ENCODE measurements at places on chromosomes 12 and 14. TPM values are rescaled to one million over a fixed set of nuclear protein-coding genes. Genes with fewer than 3 reads are reported as not detected.

Gene RHNO1
- 28.6 TPM for total RNA-seq

GRCh38 chr12:98727196-98727595 lies 82.1 kb downstream of the APAF1 start:
- DNase-seq, result no peak

GRCh38 chr14:100972118-100972897 lies 68.8 kb upstream of the RTL1 start:
- DNase-seq, result peak; percentile 19

Gene MGP
- total RNA-seq, result 16.8 TPM

GRCh38 chr12:115897729-115898128 lies 379.8 kb downstream of the MED13L start:
- no peak for DNase-seq

DNA sequence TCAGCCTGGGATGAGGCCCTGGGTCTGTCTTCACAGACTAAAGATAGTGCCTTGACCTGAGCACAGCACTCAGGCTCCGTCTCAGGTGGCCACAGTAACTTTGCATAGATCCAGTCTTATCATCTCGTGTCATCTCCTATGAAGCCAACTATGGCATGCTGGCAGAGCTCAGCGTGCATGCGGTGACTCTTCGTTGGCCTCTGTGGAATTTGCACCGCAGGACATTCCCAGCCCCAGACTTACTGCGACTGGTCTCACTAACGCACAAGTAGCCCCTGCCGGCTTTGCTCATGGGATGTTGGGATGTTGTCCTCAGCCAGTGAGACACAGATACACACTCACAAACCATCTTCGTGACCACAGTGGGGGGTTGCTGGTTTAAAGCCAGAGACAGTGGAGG lies 199.6 kb downstream of the CHST11 start:
- no peak for DNase-seq

GRCh38 chr14:99589651-99590530 lies 14.1 kb downstream of the CCDC85C start:
- peak; percentile 53 for DNase-seq

DNA sequence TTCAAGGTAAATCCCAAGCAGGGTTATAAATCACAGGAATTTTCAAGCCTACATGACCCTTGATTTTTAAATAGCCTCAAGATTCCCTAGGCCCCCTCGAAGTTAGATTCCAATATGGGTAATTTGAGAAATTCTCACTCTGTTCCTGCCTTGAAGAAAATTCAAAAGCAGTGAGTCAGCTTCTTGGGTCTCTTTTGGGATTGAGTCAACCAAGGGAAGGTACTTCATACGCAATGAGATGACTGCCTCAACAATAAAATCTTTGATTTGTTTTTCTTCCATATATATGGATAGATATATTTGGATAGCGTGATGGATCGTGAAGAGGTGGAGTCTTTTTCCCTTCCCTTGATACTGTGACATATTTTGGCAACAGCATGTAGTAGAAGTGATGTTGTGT lies 180.4 kb upstream of the ATP2B1 start:
- no peak for DNase-seq

DNA sequence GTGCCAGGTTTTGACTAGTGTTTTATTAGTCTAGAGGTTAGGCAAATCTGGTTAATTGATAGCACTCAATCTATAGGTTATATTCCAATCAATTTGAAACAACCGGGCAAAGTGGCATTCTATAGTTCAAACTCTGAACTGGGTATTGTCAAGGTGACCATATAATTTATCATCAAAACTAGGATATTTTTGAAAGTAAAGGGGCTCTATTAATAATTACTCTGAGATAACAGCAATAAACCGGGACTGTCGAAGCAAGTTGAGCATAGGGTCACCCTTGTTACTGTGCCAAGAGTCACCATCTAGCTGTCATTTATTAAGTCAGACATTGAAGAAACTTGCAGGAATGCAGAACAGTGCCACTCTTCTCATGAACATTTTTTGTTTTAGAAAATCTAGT lies 321.2 kb downstream of the RAD51B start:
- DNase-seq, result no peak

DNA sequence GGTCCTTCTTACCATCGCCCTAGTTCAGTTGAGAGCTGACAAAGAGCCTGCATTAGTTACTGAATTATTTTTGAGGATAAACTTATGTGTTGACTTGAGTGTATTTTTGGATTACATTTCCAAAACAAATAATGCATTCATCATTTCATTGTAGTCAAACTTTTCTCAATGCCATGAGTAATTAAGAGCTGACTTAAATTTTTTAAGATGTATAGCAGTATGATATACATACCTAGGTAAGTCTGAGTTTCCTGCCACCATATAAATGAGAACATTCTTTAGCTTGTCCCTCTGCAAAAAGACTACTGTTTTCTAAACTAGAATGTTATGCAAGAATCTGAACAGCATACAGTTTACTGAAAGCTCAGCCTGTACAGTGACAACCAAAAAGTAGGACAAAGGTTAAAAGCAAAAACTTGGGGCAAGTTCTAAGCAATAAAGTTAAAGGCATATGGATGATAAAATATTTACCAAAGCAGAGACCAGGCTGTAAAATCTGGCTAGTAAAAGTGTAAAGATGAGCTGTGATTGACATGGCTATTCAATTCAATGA lies 82.1 kb upstream of the FERMT2 start:
- no peak for DNase-seq

DNA sequence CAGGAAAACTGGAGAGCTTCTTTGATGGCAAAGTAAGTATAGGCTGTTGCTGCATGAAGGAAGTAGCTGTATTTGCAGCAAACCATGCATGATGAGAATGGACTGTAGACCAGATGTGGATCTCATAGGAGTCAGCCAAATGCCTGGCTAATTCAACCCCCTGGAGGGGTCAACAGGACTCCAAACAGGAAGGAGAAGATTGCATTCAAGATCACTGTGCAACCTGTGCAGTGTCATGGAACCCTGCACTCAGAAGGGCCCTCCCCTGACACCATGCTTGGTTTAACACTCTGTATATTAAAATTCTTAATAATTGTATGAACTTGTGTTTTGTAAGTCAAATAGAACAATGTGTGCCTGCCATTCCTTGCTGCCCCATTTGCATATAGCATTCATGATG lies 225.1 kb upstream of the FSCB start:
- DNase-seq, result no peak

GRCh38 chr12:131897875-131898274 lies 3.5 kb downstream of the ULK1 start:
- peak; percentile 79 for DNase-seq

DNA sequence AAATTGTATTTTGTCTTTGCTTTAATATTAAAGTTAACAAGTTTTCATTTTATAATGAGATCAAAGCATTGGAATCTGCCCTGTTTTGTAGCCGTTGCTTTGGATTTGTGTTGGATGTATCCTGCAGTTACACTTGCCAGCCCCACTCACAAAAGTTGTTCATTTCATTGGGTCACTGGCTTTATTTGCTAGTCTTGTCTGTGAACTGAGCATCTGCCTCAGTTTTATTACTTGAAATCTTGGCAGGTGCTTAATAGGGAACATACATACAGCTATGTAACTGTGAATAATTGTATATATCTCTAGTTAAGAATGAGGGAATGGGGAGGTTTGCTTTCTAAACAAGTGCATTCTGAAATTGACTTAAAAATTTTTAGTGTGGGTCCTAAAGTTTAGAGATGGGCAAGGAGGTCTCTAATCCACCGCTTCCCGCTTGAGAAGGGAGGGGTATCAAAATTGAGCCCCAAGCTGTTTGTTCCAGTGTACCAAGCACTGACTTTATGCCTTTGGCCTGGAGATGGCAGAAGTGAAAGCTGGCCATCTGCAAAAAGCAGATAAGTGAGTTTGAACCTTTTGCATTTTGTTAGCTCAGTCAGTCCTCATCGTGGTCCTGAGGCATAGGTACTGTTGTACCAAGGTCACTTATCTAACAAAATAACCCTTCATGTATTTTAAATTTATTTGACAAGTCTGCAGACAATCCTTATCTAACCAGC lies 9.3 kb downstream of the EIF5 start:
- no peak for DNase-seq

DNA sequence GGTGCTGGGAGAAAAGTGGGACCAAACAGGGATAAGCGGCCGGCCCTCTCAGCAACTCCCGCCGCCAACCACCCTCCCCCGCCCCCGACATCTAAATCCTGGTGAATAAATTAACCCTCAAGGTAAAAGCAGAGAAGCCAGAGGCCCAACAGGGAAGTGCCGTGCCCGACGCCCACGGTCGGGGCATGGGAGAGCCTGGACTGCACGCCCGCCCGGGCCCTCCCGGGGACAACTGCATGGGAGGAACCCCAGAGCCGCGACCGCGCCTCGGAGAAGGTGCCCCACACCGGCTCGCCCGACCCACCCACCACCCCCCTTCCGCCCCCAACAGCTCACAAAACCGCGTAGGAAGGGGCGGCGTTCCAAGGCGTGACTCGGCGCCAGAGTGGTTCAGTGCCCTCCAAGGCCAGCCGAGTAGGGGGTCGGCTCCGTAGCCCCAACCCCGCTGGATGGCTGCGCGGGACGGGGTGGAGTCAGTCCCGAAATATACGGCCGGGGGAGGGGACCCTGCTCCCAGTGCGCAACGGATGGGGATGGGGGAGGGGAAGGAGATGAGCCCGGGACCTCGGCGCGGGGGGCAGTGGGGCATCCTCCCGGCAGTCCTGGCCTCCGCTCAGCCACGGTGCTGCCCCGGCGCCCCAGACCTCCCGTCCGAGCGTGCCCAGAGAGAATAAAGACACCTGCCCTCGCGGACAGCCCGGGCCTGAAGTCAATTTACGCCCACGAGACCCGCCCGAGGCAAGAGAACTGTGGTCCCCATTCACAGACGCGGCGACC lies 732 bp downstream of the SLC25A29 start:
- peak; percentile 89 for DNase-seq

Gene DEPDC4
- total RNA-seq, result 0.36 TPM

Gene RNF212B
- not detected for total RNA-seq

Gene FUT8
- 133 TPM for total RNA-seq

Gene MUCL1
- total RNA-seq, result not detected

Gene AKAP5
- total RNA-seq, result 0.59 TPM

GRCh38 chr12:55703288-55703687 lies 4.4 kb downstream of the ITGA7 start:
- DNase-seq, result peak; percentile 63

- DNase-seq, result peak; percentile 62
Observed at GRCh38 chr14:104436741-104437701, 142.5 kb upstream of the C14orf180 start.

Gene MANSC1
- 4.7 TPM for total RNA-seq

DNA sequence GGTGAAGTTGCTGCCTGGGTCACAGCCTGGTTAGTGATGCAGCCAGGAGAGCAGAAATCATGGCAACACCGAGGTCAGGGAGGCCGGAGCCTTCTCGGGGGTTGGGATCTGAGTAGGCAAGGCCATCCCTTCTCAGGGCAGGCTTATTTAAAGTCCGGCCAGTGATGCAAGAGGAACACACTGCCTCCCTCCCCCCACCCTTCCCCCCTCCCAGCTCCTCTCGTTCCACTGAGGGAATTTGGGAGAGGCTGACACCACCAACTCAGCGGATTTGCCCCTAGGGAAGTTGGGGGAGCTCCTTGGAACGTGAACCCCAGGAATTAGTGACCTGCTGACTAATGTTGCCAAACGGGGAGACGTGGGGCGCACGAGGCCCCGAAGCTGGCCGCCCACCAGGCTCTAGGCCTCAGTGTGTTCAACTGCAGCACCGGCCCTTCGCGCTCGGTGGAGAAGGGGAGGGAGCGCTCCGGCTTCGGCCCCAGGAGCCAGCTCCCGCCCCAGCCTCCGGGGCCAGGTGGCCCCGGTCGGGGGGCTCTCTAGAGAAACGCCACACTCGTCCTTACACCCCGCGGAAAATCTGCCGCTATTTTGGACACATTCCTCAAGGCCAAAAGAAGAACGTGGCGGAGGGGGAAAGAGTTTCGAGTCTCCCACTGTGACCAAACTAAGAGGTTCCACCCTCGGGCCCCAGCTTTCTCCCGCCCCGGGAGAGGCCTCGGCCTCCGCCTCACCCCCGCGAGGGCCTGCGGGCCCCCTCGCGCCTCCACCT lies 1.6 kb downstream of the CTDSP2 start:
- peak; percentile 98 for DNase-seq

DNA sequence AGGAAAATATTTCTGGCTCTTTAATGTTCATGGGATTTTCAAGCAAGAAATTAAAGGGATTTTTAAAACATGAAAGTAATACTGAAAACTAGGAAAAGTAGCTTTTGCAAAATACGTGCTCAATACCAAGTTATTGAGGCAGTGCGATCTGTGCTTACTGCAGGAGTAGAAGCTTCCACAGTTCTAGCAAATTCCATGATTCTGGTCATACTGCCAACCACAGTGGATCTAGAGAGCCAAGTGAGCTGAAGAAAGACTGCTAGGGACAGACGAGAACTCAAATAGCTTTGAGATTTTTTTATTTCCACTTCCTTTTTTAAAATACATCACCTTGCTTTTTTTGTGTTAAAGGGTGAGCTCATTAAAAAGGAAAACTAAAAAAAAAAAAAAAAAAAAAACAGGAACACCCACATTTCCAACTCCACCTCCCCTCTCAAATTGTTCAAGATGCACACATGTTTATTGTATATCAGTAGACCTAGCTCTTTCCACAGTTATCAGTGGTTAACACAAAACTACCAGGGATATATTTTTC lies 26.2 kb downstream of the EGLN3 start:
- no peak for DNase-seq

DNA sequence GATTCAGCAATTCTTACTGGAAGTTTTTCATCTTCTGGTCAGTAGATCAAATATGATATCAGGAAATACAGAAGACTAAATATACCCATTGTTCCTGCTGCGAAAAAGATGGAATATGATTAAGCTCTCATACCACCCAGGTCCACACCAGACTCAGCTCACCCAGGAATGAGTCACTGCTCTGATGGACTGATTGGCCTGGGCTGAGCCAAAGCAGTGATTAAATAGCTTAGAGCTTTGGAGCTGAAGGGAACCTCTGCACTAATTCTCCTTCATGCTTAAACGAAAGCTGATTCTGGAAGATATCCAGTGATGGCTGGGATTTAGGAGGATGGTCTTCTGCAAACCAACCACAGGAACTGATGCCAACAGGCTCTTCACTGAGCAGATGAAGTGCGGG lies 62.0 kb upstream of the SYT1 start:
- DNase-seq, result peak; percentile 69

Gene ZDHHC22
- not detected for total RNA-seq

DNA sequence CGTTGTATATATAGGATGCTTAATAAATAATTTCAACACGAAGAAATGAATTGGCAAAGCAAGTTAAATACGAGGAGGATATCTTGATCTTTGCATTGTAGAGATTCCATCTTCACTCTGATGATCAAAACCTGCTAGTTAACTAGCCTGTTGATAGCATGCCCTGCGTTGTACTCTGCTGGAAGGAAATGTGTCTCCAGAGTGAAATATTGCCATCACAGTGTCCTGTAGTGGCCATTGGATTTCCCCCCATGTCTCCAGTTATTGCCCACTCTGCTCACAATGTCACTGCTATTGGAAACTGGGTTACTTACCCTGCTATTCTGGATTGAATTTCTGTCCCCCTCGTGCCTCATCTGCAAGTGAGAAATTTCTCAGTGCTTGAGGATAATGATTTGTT lies 109.6 kb downstream of the PLEKHA5 start:
- DNase-seq, result no peak

GRCh38 chr12:39354955-39355354 lies 88.0 kb downstream of the KIF21A start:
- DNase-seq, result no peak
